ENCODE measurements at places on chromosomes 5 and 9. TPM values are rescaled to one million over a fixed set of nuclear protein-coding genes. Genes with fewer than 3 reads are reported as not detected.
A peak's percentile ranks its signal among the peaks of the same experiment; 100 is the strongest.

GRCh38 chr5:43837091-43837490, 234.1 kb downstream of the NNT start:
- H3K27me3 ChIP-seq: no peaks in the 10 kb centered on the region
- no peaks in the 10 kb centered on the region for H3K4me1 ChIP-seq
- no peaks in the 10 kb centered on the region for H3K36me3 ChIP-seq
- H3K4me3 ChIP-seq: no peak overlapping the region
- H3K27ac ChIP-seq: no peak overlapping the region

EXOC3 gene
- 59.6 TPM for total RNA-seq

DNM1 gene
- total RNA-seq: 1.8 TPM

DNA sequence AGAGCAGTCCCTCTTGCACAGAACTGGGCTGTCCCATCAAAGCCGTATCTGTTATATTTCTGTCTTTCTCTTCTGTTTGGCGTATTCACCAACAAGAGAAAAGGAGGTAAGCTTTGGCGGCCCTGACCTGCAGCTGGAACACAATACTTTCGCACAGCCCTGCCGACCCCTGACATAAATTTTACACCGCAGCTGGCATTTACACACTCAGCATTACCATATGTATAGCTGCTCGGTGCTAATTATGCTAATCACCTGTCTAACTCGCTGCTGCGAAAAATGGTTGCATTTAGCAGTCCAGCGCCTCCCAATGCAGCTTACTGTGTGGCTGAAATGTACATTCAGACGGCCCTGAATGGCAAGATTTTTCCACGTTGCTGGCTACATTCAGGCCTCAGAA, 20.8 kb downstream of the PTCH1 start:
- peaks cover 3% of the 10 kb centered on the region for H3K36me3 ChIP-seq
- no peak overlapping the region for H3K4me3 ChIP-seq
- peaks cover 41% of the 10 kb centered on the region for H3K27me3 ChIP-seq
- no peak overlapping the region for H3K27ac ChIP-seq
- H3K4me1 ChIP-seq: peaks cover 40% of the 10 kb centered on the region
- DNase-seq: no peak

DNA sequence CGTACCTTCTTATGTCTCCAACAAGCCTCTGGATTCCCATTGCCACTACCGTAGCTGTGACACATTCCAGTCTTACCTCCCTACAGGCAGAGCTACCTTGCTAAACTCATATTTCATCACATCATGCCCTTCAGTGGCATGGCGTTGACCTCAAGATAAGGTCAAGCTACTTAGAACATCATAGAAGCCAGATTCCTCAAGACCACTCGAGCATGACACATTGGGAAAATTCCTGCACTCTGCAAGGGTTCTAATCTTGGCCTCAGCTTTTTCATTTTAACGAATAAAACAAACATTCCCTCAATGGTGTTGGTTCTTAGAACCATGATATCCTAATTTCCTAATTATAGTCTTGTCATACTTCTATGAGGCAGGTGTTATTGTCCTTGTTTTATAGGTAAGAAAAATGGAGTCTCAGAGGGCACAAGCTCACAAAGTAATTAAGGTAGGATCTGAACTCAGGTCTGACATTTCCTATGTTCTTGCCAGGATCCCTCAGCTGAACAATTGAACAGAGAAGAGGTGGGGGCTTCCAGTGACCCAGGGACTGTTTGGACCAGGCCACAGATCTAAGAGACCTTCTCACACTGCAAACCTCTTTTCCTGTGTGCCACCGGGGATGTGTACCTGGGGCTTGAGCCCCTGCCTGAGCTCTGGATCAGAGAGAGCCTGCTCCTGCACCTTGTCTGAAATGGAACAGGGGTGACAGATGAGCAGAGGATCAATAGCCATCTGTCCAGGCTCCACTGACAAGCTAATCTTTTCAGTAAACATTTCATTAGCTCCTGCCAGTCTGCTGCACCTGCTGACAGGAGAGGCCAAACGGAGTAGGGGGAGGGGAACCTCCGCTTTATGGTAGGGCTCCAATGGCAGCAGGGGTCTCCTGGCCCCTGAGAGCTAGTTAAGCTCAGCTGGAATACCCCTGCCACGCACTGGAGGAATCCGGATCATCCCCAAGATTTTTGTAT, 49.3 kb downstream of the ALG2 start:
- no peak for DNase-seq
- no peak overlapping the region for H3K4me3 ChIP-seq
- no peaks in the 10 kb centered on the region for H3K36me3 ChIP-seq
- peaks cover 38% of the 10 kb centered on the region for H3K4me1 ChIP-seq

PPP1R26 gene
- 1.2 TPM for total RNA-seq

LHX2 gene
- total RNA-seq: not detected

SLC25A25 gene
- 13.5 TPM for total RNA-seq

ST8SIA4 gene
- total RNA-seq: 65.2 TPM

- H3K36me3 ChIP-seq: no peaks in the 10 kb centered on the region
- no peak overlapping the region for H3K4me3 ChIP-seq
- no peak overlapping the region for H3K27ac ChIP-seq
- H3K27me3 ChIP-seq: no peaks in the 10 kb centered on the region
Observed at GRCh38 chr5:22908129-22908528, 55.0 kb upstream of the CDH12 start.

DNA sequence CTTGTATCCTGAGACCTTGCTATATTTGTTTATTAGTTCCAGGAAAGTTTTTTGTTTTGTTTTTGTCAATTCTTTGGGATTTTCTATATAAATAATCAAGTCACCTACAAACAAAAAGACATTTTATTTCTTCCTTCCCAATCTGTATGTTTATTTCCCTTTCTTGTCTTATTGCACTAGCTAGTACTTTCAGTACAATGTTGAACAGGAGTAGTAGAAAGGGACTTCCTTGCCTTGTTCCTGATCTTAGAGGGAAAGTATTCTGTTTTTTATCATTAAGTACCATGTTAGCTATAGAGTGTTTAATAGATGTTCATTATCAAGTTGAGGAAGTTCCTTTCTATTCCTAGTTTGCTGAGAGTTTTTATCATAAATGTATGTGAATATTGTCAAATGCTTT, 119.5 kb upstream of the TLE4 start:
- H3K36me3 ChIP-seq: no peaks in the 10 kb centered on the region
- H3K4me3 ChIP-seq: no peak overlapping the region
- H3K27me3 ChIP-seq: peaks cover 6% of the 10 kb centered on the region
- no peaks in the 10 kb centered on the region for H3K4me1 ChIP-seq

LCN1 gene
- total RNA-seq: not detected

DNA sequence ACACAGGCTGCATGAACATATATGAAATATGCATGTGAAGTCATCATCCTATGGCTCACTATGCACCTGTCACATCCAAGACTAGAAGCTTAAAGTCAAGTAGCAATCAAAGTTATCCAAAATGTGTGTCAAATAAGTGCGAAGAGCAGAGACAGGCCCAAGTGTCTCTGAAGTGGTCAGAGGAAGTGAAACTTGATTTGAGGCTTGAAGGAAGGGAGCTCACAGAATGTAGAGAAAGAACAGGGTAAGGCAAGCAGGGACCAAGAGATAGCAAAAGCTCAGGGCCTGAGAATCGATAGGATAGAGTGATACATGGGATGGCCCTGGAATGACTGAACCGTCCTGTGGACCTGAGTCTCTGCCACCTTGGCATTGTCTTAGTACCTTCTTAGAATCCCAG, 274.3 kb upstream of the TRPC7 start:
- no peaks in the 10 kb centered on the region for H3K4me1 ChIP-seq
- DNase-seq: no peak
- no peaks in the 10 kb centered on the region for H3K27me3 ChIP-seq

DNA sequence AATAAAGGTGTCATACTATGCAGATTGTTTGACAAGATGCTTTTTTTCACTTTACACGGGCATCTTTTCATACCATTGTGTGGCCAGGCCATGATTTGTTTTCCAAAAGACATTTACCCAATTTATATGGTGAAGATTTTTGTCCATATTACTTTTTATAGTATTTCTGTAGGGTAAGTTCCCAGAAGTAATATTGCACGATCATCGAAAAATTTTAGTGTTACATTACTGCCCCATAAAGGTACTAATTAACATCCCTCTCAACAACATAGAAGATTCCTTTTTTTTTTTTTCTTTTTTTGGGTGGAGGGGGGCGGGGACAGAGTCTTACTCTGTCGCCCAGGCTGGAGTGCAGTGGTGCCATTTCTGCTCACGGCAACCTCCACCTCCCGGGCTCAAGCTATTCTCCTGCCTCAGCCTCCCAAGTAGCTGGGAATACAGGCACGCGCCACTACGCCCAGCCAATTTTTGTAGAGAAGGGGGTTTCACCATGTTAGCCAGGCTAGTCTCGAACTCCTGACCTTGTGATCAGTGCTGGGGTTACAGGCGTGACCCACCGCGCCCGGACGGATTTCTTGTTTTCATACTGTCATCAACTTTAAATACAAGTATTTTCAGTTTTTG, 1.2 kb upstream of the ROPN1L start:
- no peak overlapping the region for H3K27ac ChIP-seq
- peak overlapping the region; percentile 54 for H3K4me3 ChIP-seq
- peaks cover 26% of the 10 kb centered on the region for H3K36me3 ChIP-seq
- DNase-seq: no peak
- H3K27me3 ChIP-seq: peaks cover 2% of the 10 kb centered on the region

F12 gene
- 2.2 TPM for total RNA-seq

DNA sequence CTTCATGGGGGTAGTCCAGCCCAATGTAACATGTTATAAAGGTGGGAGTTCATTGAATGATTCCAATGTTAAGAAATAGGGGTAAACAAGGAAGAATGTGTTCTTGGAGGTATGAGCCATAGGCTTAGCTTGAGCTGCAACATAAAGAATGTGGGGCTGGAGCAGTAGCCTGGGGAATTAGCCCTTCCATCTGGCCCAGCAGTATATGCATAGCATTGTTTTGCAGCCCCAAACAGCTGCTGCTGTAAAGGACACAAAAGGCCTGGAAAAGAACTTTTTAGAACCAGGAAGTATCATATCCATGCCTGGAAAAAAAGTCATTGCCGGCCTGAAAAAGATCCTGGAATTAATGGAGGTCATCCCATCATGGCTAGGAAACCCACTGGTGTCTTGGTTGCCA, 55.8 kb upstream of the SMARCA2 start:
- no peaks in the 10 kb centered on the region for H3K4me1 ChIP-seq
- H3K36me3 ChIP-seq: no peaks in the 10 kb centered on the region
- H3K27ac ChIP-seq: no peak overlapping the region
- DNase-seq: no peak
- peaks cover 23% of the 10 kb centered on the region for H3K27me3 ChIP-seq

- peaks cover 12% of the 10 kb centered on the region for H3K36me3 ChIP-seq
- no peak overlapping the region for H3K27ac ChIP-seq
- H3K27me3 ChIP-seq: no peaks in the 10 kb centered on the region
- no peak overlapping the region for H3K4me3 ChIP-seq
Observed at GRCh38 chr5:60896991-60897390, 47.9 kb downstream of the ERCC8 start.

NXNL2 gene
- total RNA-seq: not detected
